Panc1 (cell line): ENCODE measurements at places on chromosomes 2 and 18.

DNA sequence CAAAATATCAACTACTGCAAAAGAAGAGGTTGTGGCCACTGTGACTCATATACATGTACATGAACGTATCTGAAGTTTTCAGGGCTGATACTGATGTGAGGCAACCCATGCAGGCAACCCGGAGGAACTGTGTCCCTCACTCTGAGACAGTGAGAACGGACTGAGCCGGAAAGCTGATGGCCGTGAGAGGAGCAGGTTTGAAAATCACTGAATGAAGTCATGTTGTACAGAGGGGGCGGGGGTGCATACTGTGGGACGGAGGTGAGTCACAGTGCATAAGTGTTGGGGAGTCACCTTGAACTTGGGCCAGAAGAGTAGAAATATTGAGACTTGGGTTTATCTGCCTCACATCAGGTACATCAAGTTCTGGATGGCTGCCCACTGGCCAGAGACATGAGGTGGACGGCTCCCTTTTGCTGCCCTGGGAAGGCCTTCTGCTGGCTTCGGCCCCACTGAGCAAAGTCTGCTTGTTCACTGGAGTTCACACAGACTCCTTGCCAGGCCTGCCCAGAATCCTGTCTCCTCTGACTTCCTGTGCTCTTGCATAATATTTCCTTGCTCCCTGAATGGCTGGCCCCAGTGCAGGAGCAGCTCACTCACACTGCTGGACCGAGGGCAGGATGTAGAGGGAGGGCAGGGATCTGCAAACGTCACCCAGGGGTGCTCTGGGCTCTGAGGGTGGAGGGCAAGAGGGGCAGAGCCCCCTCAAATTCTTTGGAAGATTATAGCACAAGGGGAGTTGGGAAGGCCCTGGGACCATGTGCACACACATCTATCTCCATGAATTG lies 18.1 kb downstream of the EPAS1 start:
- peak; percentile 96 for DNase-seq

DNA sequence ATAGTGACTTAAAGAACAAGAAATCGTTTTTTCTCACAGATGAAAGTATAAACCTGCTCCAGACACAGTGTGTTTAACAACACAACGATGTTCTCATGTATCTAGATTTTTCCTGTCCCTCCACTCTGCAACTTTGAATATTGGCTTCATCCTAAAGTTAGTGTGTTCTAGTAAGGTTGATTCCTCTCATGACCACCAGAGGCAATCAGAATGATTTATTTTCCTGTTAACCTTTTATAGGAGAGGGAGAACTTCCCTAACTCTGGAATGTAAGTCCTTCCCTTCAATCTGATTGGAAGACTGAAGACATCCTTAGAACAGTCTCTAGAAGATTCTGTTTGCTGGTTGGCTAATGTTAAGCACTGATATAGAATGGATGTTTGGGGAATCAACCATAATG lies 41.0 kb upstream of the TAF4B start:
- DNase-seq = no peak

GRCh38 chr2:164000176-164000575 lies 264.4 kb upstream of the FIGN start:
- no peak for DNase-seq

- DNase-seq = no peak
These were observed 1.4 kb upstream of the HNRNPA3 start for GRCh38 chr2:177211169-177211568.

- DNase-seq = no peak
These were observed 471.3 kb downstream of the ZEB2 start for GRCh38 chr2:144048631-144049060.

GRCh38 chr18:69282371-69282770 lies 118.3 kb upstream of the DOK6 start:
- no peak for DNase-seq

- no peak for DNase-seq
These were observed 620.3 kb upstream of the POU3F3 start for GRCh38 chr2:104233591-104233990.

DNA sequence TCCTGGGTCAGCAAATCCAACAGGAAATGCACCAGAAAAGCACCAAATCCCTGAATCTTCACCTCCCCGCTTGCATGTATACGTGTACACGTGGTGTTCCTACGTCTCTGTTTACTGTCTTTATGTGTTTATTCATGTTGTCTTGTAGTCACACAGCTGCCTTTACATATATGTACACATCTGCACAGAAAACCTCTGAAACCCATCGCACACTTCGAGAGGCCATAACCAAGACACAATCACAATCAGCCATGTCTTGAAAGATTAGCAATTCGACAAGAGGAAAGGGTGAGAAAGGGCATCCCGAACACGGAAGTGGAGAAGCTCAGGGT lies 98.1 kb downstream of the PLB1 start:
- no peak for DNase-seq

DNA sequence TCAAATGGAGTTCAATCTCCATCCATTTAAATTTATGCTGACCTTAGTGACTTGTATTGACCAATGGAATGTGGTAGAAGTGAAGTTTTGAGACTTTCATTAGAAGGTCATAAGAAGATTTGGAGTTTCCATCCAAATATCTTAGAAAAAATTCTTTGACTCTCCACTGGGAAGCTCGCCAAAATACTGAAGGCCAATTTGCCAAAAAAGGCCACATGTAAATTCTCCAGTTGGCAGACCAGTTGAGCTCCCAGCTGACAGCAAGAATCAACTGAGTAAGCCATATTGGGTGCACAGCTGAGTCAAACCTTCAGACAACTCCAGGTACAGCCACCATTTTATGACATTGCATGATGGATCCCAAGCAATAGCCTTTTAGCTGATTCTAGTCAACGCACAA lies 228.3 kb upstream of the SETBP1 start:
- DNase-seq = no peak

DNA sequence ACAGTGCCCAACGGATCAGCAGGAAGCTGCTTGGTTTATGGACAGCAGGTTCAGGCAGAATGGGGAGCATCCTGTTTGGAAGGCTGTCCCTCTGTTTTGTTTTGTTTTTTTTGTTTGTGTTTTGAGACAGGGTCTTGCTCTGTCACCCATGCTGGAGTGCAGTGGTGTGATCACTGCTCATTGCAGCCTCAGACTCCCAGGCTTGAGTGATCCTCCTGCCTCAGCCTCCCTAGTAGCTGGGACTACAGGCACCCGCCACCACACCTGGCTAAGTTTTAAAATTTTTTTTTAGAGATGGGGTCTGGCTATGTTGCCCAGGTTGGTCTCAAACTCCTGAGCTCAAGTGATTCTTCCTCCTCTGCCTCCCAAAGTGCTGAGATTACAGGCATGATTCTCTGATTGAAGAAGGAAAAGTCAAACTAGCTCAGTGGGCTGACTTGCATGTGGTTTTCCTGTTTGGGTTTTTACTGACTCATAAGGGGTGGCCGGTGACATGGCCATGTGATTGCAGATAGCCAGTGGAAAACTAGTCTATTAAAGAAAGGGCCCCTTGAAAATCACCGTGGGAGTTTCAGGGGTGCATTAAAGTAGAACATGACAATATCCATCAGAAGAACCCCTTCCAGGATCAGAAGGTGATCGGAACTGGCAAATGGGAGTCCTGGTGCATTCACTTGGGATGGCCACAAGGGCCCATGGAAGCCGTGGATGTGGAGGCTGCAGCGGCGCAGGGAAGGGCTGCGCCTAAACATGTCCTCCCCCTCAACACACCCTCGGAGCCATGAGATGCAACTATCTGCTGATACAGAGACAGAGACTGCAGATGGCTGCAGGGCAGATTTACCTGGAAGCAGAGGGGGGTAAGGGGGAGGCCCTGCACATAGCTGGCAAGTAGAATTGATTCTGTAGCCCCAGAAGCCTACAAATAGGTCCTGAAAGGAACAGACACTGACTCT lies 26.5 kb downstream of the AQP12B start:
- DNase-seq = no peak
